Activated naive CD4-positive, alpha-beta T cell treated with Interleukin-2 at 50 U/mL for 16 hours (primary cell): ENCODE measurements at places on chromosomes 7 and 10.

DNA sequence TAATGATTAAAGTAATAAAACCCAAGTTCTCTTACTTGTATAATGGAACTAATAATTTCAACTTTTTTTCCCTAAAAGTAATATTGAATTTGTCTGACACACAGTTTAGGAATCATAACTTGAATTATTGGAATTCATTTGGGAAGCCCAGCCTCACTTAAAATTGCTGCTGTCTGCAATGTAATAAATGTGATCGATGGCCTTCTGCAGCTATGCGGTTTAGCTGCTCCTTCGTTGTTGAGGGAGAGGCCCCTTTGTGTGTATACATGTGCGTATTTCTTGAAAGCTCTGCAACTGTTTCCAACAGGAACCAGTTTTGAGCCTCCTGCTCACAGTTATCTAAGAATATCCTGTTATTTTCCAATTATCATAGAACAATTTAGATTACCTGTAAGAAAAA, 152.5 kb downstream of the AKR1D1 start:
- no peak for DNase-seq

- DNase-seq = no peak
These were observed 5.4 kb downstream of the IDI1 start for GRCh38 chr10:1043532-1043995.

DNA sequence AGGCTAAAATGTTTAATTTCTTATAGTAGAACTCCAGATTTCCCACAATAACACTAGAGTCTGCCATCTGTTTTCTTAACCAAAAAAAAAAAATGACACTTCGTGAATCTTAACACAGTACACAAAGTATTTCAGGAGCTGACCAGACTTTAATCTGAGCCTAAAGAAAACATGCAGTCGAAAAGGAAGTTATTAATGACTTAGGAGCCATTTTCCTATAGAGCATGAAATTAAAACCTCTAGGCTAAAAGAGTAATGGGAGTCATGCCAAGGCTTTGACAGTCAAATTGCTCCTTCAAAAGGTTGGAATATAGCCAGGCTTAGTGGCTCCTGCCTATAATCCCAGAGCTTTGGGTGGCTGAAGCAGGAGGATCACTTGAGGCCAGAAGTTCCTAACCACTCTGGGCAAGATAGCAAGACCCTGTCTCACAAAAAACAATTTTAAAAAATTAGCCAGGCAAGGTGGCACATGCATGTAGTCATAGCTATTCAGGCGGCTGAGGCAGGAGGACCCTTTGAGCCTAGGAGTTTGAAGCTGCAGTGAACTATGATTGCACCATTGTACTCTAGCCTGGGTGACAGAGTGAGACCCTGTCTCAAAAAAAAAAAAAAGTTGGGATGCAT, 13.6 kb downstream of the MICU1 start:
- DNase-seq = no peak

DNA sequence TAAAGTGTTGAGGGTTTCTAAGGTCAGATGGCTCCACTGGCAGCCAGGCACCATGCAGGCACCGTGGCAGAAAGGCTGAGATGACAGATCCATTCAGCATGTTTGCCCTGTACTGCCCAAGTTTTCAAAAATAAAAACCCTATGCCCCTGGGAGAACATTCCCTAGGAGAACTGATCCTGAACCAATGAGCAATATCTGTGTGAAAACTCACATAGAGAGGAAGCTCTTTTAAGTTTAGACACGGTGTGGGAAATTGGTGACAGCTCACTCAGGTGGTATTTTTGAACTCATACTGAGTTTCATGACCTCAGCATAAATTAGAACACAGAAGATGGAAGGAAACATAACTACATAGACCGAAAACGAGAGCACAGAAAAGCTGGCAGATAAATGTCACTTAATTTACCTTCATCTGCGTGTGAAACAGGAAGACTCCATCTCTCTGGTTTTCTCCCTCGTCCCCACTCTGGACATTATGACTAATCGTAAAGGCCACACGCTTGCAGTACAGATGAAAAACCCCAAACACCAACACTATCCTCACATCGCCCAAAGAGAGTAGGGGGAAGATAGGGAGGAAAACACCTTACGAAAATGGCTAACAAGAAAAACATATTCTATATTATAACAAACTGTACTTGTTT, 127.8 kb downstream of the ICA1 start:
- DNase-seq = peak; percentile 42

GRCh38 chr7:104936546-104936945, 77.5 kb upstream of the KMT2E start:
- no peak for DNase-seq

DNA sequence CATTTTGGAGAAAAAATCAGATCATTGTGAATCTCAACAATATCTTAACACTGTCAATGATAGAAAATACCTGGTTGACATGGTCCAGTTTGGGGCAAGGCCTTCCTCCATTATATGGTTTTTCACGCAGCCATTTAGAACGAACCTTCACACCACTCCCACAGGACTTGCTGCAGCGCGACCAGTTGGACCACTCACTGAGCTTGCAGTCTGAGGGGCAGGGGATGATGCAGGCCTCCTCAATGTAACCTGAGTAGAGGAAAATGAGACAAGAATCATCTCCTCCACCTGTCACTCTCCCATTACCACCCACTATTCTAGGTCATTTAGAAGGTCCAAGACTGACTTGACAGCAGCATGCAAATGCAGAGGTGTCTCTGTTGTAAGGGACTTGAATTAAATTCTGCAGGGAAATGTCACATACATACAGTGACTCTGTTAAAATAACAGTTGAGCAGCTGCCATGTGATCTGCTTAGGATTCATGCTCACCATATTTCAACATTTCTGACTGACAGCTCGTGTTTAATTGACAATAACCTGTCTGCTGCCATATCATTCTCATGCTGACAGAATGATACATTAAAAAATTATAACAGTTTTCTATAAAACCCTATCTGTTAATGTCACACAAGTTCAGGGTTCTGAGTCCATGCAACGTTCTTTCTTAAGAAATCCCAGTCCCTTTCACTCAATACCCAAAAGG, 403.0 kb downstream of the THSD7A start:
- no peak for DNase-seq

GRCh38 chr10:47449979-47450378, 33.9 kb downstream of the ANXA8 start:
- no peak for DNase-seq

- DNase-seq = no peak
These were observed 214.1 kb downstream of the KLF6 start for GRCh38 chr10:3570855-3571266.

- DNase-seq = no peak
These were observed 493 bp downstream of the ZMIZ2 start for GRCh38 chr7:44748948-44749731.

- no peak for DNase-seq
These were observed 66.9 kb downstream of the TFPI2 start for GRCh38 chr7:93823621-93824020.

DNA sequence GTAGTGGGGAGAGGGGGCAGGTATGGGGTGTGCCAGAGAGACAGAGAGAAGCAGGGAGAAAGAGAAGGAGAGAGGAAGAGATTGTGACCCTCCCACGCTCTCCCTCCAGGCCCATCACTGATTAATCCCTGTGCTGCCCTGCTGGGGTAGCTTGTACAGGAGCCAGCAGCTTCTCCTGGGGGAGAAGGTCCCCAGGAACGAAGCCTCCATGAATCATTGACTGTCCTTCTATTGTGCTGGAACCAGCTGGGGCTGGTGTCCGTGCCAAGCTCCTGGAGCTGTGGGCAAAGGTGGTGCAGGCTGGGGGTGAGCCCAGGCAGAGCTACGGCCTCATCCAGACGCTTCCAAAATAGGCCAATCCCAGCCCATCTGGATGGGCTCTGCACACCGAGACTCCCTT, 20.9 kb downstream of the AQP1 start:
- no peak for DNase-seq

- no peak for DNase-seq
These were observed 177.9 kb upstream of the MGMT start for GRCh38 chr10:129288999-129289584.

DNA sequence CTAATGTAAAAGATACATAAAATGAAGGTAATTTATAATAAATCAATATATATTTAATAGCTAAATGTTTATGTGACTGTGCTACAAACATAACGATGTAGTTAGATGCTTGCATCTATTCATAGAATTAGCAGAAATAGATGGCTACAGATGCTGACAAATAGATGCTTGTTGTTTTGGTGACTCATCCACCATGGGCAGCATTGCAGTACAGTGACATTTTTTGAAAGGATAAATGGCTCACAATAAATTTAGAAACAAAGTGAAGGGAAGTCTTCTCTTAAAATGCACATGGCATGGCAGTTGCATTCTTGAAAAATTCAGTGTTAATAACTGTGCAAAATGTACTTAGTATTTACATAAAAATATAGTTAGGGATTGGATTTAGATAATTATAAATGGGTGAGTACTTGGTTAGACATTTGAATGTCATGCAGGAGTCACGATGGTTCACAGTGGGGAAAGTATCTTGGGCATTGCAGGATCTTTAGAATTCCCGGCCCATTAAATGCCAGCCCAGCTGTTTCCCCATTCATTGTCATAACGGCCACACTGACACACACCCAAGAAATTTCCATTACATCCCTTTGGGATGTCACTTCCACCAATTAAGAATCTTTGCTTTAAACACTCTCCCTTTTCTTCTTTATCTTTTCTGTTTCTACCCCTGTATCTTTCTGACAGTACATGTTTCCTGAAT, 564.1 kb downstream of the ATRNL1 start:
- DNase-seq = no peak

GRCh38 chr10:11837372-11838161, 14.4 kb downstream of the PROSER2 start:
- no peak for DNase-seq

DNA sequence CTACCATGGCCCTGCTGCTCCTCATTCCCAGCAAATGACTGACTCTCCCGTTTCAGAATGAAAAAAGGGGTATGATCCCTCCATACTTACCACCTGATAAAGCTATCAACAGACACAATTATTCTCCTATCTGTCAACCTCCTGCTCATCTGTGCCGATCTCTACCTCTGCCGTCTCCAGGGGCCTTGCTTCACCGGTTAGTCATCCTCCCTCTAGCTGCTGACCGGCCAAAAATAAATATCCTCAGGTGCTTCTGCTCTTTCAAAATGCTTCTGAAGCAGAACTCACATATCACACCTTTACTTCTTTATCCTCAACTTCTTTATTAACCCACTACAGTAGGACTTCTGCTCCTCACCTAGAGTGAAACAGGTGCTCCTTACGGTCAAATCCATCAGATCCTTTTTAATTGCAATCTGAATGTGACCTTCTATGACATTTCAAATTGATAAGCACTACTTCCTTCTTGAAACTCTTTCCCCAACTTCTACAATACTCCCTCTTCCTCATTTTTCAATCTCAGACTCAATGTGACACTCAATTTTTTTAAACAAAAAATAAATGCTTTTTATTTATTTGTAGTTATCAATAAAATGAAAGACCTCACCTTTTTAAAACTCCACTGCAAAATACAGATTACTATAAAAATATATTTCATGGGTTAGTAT, 63.2 kb downstream of the LMBR1 start:
- DNase-seq = no peak

- no peak for DNase-seq
These were observed 374.8 kb upstream of the AKR1E2 start for GRCh38 chr10:4450981-4451908.

DNA sequence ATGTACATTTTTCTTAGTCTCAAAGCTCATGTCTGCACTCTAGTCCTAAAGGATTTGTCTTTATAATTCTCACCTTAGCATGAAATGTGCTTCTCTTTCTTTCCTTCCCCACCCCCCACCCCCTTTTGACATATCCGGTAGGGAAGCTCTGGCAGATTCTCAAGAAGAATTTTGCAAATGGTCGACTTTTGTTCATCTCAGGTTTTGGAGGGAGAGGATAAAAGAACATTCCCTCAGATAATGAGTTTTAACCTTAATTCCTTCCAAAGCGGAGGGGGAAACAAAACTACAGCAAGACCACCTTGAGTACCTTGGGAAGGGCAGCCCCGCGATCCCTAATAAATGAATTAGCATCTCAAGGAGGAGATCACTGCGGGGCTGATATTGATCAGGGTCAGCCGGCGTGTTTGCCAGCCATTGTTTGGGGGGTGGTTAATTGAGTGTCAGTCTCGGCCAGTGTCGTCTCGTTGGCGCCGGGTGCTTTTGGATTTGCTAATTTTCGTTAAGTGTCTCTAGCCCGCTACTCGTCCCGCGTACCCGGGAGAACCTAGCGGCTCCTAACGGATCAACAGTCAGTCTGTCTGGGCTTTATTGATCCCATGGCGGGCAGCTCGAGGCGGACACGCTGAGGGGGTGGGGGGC, 874 bp upstream of the BAMBI start:
- peak; percentile 16 for DNase-seq
